Stimulated activated CD4-positive, alpha-beta T cell treated with anti-CD3 and anti-CD28 coated beads, Interleukin-1b, Interleukin-23, amount 100 ng/mL, for 24 hours (primary cell): ENCODE measurements at places on chromosomes 5 and 9.

- DNase-seq = no peak
Observed at GRCh38 chr9:18472841-18473251, 1.1 kb upstream of the ADAMTSL1 start.

GRCh38 chr5:178423431-178423830 lies 166.8 kb downstream of the COL23A1 start:
- DNase-seq = no peak

GRCh38 chr5:53488195-53488722 lies 7.8 kb downstream of the FST start:
- DNase-seq = no peak

DNA sequence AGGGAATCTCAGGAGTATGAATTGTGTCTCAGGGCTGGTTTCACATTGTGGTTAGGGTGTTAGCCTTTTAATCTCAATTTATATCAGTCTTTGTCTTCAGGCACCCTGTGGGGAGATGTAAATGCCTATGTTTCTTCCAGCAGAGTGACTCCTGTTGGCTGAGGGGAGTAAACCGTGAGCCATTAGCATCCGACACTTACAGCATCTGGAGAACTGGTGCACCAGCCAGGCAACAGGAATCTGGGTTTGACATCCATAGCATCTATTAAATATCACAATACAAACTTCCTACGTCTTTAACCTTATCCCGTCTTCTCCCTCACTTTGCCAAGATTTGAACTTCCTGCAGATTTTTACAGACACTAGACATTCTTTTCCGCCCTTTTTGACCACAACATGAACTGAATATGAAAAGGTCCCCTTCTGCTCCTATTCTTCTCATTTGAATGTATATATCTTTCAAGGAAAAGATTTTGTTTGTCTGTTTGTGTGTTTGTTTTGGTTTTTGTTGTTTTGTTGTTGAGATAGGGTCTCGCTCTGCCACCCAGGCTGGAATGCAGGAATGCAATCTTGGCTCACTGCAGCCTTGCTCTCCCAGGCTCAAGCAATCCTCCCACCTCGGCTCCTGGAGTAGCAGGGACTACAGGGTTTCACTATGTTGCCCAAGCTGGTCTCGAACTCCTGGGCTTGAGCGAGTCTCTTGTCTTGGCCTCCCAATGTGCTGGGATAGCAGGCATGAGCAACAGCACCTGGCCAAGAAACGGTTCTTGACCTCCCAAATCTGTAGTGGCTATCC lies 626.2 kb downstream of the TLR4 start:
- DNase-seq = no peak

DNA sequence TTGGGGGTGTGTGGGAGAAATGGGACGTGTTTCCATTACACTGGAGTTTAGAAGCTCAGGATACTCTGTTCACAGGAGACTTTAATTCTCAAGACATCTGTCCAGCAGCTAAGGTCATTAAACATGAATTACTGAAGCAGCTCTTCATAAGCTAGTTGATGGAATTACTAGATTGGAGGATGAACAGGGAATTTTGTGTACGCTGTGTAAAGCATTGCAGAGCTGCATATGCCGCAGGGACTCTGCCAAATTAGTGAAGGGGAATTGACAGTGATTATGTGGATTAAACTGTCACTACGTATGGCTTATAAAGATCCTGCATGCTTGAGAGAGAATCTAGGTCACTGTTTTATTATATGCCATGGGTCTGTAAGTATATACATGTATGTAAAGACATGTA lies 177.5 kb upstream of the TBC1D2 start:
- DNase-seq = no peak

DNA sequence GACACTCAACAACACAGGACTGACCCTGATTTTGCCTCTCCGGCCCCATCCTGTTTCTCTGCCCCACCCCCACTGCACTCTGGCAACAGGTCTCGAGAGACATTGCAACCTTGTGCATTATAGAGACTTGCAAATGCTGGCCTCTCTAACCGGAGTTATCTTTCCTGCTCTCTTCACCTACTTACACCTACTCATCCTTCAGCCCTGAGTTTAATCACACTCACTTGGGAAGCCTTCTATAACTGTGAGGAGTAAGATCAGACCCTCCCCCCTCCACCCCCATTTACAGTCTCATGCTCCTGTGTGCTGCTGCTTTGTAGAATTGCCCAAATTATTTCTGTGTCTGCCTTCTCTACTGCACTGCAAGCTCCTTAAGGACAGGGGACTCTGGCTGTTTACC lies 42.8 kb downstream of the WWC1 start:
- no peak for DNase-seq

DNA sequence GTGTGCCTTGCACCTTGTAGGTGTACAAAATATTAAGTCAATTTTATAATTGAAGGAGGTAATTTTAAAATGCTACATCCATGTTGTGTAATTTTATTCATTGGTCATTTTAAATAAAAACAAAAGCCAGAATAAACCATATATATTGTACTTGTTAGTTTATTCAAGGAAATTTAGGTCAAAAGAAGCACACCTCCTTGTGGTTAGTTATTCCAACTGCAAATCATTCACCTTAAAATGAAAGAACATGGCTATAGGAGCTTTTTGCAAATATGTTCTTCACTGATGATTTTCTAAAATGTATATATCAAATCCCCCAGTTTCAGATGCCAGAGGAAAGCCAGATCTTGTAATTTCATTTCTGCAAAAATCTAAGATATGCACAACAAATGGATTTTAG lies 5.4 kb upstream of the MOCS2 start:
- DNase-seq = no peak

DNA sequence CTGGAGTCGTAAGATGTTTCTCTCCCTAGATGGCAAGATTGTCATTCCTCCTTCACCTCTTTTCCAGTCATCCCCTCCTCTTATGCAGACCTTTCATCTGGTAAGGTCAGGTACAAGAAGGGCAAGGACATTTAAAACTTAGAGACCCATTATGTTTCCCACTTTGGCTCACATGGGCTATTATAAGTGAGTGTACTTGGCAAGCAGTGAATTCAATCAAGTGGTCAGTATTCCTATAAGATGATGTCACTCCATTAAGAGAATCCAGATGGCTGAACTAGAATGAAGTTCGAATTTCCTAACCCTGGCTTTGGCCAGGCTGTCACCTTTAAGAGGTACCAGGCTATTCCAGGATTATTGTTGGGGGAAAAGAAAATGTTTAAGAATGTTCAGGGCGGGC lies 32.2 kb downstream of the ZNF131 start:
- DNase-seq = no peak
